ENCODE measurements at places on chromosomes 5 and 9.

- DNase-seq, result no peak
Measured at GRCh38 chr5:95841914-95842812, 19.6 kb upstream of the GLRX start.

- no peak for DNase-seq
Measured at GRCh38 chr9:109245310-109245897, 75.5 kb downstream of the EPB41L4B start.

DNA sequence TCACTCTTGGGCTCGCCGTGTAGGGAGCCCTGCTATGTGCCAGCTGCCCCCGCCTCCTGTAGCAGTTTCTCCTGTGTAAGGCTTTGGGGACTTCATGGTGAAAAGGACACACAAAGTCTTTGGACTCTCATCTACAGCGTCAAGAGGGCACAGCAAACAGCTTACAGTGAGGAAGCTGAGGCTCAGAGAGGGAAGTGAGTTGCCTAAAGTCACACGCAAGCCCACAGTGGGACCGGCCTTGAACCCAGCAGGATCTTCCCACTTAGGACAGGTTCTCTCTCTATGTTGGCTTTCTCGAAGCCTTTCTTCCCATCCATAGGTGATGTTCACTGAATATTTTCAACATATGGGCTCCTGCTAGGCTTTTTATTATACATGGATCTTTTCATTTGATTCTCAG, 9.8 kb upstream of the PRRX2 start:
- DNase-seq, result no peak

DNA sequence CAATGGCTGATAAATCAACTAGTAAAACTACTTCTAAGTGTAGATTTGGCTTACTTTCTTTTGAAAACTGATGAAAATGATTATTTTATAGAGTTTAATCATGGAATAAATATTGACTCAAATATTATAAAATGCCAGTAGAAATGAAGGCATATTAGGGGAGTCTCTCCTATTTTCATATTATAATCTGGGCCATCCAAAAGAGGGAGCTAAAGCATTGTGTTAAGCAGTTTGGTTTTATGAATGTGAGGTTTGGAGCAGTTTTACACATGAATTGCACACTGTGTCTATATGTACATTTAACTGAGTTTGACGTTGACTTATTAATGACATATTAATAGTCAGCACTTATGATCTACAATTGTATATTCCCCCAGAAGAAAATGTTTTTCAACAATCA, 17.4 kb downstream of the CDH9 start:
- DNase-seq, result no peak

- no peak for DNase-seq
Measured at GRCh38 chr5:74107899-74108298, 481.9 kb downstream of the ARHGEF28 start.

GRCh38 chr5:10360686-10361085, 7.2 kb downstream of the MARCHF6 start:
- DNase-seq, result no peak

GRCh38 chr5:154298065-154298464, 107.5 kb downstream of the GALNT10 start:
- no peak for DNase-seq

DNA sequence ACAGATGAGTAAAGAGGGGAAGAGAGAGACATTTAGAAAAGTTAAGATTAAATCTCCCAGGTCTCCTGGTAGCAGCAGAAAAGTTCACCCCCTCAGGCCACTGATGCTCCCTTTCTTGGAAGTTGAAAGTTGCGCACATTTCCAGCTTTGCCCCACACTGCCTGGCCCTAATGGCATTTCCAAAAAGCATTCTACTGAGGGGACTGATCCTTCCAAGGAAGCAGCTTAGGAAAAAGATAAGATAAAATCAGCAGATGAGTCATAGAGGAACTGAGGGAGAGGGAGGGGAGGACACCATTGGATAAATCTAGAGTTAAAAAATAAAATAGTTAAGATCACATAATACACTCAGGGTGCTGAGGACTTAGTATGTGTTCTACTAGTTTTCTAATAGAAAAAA, 67.6 kb upstream of the SLC12A2 start:
- no peak for DNase-seq
